Muscle of back (tissue), 13 donors: ENCODE measurements at places on chromosomes 1 and 21. TPM values are rescaled to one million over a fixed set of nuclear protein-coding genes. Genes with fewer than 3 reads are reported as not detected.

DNA sequence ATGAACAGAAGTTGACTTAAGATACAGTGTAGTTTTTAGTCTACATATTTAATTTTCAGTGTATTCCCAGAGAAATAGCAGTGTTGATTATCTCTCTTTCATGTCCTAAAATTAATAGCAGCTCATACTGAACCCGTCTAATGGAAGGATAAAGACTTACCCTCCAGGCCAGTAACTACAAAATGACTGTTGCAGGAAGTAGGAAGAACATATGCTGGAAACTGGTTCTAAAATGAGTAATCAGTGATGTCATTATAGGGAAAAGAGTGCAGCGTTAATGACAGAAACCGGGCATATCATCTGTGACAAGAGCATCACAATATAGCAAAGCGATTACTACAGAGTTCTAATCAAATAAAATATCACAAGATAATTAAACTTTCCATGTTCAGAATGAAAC lies 385.5 kb downstream of the SMYD3 start:
- DNase-seq = no peak

GRCh38 chr1:226888816-226889215 lies 18.4 kb downstream of the PSEN2 start:
- no peak for DNase-seq

The C8A gene
- polyA plus RNA-seq = not detected

- no peak for DNase-seq
Measured at GRCh38 chr1:153336650-153337049, 12.0 kb downstream of the PGLYRP4 start.

DNA sequence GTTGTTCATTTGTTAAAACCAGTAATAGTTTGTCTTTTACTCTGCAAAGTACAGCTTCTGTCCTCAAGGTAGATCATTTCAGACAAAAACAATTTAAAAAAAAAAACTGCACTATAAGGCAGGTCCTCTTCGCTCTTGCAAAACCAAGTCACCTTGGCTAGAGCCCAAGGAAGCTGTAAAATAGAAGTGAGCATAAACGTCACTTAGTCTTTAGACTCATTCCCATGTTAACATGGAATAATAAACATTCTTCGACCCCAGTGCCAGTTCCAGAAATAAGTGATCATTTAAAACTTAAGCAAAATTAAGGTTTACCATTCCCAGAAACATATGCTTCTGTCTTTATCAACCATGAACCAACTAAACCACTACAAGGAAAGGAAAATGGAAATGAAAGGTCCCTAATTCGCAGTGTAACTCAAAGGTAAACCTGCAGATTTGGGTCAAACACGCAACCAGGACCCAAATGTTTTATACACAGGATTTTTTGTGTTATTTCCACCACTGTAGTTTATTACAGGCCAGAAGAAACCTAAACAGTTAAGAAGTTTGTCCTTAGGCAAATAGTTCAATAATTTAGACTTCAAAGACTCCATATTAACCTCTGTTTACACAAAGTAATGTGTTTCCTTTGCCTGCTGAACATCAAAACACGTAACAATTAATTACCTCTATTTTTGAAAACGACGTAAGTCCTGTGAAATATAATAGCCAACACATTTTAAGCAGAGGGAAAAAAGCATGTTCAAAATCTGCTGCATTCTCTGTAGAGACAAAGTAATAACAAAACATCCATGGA lies 54.6 kb downstream of the TGFBR3 start:
- no peak for DNase-seq

The GJA4 gene
- polyA plus RNA-seq = 38.5 TPM

- no peak for DNase-seq
Measured at GRCh38 chr1:119448127-119448511, 33.2 kb downstream of the HSD3B2 start.

DNA sequence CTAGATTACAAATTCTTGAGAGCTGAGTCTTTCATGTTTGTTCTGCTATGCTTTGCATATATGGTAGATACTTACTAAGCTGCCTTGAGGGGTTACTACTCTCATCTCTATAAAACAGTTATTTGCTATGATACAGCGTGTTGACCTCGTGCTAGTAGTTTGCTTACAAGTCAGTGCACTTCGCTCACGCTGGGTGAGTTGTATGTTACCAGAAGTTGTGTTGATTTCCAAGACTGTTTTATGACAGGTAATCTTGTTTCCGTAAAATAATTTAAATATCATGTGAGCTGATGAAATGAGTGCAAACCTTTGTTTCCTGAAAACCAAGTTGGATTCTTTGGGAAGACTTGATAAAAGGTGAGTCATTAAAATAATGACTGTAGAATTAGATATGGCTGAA lies 7.3 kb downstream of the MRPS6 start:
- no peak for DNase-seq

The TRIM58 gene
- 2.8 TPM for polyA plus RNA-seq

The HUNK gene
- polyA plus RNA-seq = 13.4 TPM

The SPRR3 gene
- polyA plus RNA-seq = 8.0 TPM

DNA sequence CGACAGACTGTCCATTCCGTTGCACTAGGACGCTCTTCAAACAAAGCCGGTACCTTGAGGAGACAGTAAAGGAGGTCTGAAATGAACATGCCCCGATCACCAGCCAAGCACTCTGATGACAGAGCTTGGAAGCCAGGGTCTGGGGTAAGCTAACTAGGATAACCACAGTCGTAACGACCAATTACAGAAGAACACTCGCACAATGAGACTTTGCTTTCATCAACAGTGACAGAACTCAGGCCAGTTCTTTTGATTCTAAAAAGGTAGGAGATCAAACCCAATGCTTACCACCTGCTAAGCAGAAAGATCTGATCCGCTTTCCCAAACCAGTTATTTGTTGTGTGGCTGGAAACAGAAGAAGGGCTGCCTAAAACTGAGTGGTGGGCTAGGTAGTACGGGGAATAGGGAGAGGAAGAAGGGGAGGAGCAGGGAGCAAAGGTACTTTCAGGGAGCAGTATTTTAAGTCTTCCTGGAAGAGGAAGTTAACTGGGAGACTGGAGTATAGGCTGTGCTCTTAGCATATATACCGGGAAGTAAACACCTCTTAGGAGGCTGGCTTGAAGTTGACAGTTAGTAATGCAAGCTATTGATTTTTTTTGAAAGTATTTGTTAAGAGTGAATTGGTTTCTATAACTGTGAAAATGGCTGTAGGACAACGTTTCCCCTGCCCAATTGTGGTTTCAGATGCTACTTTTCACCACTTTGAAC lies 38.4 kb downstream of the UCK2 start:
- no peak for DNase-seq

The DHX9 gene
- 117 TPM for polyA plus RNA-seq

The FCGR3A gene
- 2.2 TPM for polyA plus RNA-seq

GRCh38 chr1:17570228-17570627 lies 30.7 kb downstream of the ARHGEF10L start:
- DNase-seq = no peak

DNA sequence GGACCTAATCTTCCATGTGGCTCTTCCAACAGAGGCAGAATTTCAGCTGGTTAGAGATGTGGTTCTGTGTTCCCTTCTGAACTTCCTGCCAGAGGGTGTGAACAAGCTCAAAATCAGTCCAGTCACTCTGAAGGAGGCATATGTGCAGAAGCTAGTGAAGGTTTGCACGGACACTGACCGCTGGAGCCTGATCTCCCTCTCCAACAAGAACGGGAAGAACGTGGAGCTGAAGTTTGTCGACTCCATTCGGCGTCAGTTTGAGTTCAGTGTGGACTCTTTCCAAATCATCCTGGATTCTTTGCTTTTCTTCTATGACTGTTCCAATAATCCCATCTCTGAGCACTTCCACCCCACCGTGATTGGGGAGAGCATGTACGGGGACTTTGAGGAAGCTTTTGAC lies 17.3 kb downstream of the TENT5C start:
- no peak for DNase-seq

GRCh38 chr1:229563701-229564100 lies 5.2 kb upstream of the ABCB10 start:
- DNase-seq = no peak

The UBASH3A gene
- 0.22 TPM for polyA plus RNA-seq
